ENCODE measurements at places on chromosomes 4 and X.

DNA sequence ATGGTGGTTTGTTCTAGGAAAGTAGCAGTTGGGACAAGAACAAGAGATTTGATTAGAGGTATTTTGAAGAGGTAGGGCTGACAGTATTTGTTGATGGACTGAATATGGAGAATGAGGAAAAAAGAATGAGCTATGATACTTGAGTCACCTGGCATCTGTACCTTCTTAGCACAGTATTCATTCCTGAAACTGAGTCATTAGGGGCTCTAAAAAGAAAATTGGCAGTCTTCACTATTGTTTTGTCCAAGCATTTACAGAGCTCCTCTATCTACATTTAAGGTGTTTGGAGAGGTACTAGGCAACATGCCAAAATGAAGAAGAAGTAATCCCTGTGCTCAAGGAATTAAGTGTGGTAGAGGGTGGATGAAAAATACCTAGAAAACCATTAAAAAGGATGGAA is 165.8 kb downstream of the SHROOM4 start:
- DNase-seq, result no peak

DNA sequence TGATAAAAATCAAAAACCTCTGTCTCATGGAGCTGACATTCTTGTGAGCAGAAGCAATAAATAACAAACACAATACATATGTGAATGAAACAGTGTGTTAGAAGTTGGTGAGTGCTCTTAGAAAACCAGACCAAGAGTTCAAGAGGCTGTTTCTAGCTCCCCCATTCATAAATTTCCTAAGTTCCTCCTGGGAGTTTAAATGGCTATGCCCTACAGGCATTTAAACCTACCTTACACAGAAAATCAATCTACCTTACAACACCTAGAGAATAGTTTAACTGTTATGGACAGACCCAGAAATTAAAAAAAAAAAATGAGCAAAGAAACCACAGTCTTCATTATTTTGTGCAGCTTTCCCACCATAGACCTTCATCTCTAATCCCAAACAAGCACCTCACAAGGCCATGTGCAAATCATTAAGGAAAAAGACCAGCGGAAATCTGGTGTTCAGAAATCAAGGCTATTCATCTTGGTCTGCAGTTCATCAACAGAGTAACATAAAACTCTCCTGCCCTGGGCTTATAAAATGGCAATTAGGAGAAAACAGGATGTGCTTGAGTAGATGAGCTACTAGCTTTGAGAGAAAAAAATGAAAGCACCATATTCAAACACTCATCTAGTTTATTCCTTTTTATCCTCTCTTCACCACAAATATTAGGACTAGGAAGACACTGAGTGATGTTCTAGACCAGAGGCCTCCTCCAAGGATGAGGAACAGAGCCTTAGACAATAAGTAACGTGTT is 147.2 kb downstream of the SHROOM3 start:
- DNase-seq, result no peak

GRCh38 chr4:138761638-138762220 is 253.9 kb upstream of the NOCT start:
- no peak for DNase-seq

DNA sequence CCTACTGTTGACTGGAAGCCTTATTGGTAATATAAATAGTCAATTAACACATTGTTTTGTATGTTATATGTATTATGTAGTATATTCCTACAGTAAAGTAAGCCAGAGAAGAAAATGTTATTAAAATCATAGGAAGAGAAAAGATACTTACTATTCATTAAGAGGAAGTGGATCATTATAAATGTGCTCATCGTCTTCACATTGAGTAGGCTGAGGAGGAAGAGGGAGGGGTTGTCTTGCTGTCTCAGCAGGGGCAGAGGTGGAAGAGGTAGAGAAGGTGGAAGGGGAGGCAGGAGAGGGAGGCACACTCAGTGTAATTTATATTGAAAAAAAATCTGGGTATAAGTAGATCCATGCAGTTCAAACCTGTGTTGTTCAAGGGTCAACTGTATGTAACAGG is 10.6 kb downstream of the CDKL5 start:
- DNase-seq, result no peak
